Fibroblast of skin of abdomen (primary cell): ENCODE measurements at places on chromosomes 7 and 10.
A peak's percentile ranks its signal among the peaks of the same experiment; 100 is the strongest.

DNA sequence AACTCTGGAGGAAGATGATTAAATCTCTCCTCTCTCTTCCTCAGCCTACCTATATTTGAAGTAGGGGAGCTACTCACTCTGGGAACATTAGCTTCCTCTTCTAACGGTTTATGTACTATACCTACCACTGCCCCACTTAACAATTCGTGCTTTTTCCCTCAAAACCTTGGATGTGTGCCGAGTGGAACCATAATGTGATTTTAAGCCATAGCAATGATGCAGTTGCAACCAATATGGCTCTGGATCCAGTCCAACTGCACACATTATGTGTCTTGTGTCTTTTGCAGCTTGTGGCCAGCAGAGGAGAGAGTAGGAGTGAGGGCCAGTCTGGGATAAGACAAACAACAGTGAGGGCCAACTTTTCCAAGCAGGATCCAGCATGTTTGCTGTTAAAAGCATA lies 170.7 kb downstream of the GATA3 start:
- DNase-seq = no peak

- DNase-seq = no peak
These were observed 384.7 kb upstream of the NRP1 start for GRCh38 chr10:33719005-33719703.

DNA sequence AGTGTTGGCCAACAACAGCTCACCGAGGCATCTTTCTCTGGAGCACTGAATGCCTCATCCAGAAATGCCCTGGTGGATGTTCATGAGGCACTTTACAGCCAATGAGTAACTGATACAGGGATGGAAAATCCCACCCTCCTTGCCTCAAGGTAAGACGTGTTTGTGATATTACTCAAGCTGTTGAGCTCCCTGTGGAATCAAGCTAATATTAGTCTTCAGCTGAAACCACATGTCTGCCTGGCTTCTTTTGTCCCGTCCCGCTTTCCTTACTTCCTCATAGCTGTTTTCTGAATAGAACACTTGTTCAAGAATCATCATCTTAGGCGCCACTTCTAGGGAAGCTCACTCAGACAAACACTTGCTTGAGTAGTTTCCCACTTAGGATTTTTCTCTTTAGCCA lies 422.4 kb downstream of the INHBA start:
- DNase-seq = no peak

DNA sequence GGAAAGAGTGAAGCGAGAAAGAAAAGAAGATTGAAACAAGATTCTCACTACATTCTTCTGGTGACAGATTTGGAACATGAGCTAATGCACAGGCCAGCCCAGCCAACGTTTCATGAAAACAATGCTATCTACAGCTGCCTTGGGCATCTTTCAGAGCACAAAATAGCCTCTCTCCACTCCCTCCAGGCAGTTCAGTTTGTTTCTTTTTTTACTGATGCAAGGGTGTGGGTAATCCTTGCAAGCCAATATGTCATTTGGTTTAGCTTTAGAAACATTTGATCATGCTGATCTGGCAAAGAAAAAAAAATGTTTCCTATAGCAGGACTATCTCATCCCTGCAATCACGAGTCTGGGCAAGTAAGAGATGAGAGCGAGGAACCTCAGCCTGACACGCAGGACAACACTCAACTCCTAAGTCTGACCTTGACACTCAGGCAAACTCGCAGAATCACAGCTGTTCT lies 35.9 kb downstream of the SVIL start:
- peak; percentile 54 for DNase-seq

- peak; percentile 83 for DNase-seq
These were observed 196.7 kb downstream of the MTERF1 start for GRCh38 chr7:91683823-91684222.

- no peak for DNase-seq
These were observed 16.1 kb downstream of the DRGX start for GRCh38 chr10:49379596-49380410.

DNA sequence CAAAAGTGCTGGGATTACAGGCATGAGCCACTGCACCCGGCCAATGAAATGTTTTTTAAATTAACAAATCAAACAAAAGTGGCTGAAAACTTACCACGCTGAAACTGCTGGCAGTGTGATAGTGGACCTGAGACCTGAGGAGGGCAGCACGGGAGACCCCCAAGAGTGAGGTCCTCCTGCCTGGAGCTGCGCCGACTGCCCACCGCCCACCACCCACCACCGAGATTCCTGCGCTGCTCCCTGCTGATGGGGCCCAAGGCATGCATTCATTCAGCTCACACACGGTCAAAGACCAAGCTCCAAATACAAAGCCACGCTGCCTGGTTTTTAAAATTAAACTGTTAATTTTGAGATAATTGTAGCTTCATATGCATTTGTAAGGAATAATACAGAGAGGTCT lies 16.4 kb upstream of the LARP4B start:
- no peak for DNase-seq

GRCh38 chr10:104309980-104310978 lies 28.0 kb downstream of the ITPRIP start:
- DNase-seq = peak; percentile 71

- no peak for DNase-seq
These were observed 24.2 kb downstream of the UPP1 start for GRCh38 chr7:48113275-48113674.
